Cortex of kidney (tissue), 1 donor: ENCODE measurements at places on chromosomes 5 and 9.

GRCh38 chr9:19998823-19999455, 210.1 kb upstream of the SLC24A2 start:
- no peak for DNase-seq

DNA sequence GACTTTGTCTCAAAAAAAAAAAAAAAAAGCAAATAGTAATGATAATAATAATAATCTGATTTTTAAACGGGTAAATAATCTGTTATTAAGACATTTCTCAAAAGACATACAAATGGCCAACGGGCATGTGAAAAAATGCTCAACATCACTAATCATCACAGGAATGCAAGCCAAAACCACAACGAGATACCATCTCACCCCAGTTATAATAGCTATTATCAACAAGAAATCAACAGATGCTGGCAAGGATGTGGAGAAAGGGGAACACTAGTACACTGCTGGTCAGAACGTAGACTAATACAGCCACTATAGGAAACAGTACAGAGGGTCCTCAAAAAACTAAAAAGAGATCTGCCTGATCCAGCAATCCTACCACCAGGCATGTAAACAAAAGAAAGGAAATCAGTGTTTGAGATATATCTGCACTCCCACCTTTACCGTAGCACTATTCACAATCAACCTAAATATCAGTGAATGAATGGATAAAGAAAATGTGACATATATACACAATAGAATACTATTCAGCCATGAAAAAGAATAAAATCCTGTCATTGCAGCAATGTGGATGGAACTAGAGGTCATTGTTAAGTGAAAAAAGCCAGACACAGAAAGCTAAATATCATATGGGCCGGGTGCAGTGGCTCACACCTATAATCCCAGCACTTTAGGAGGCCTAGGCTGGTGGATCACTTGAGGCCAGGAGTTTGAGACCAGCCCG, 24.9 kb downstream of the VAV2 start:
- DNase-seq, result no peak

GRCh38 chr5:95668216-95668615, 14.6 kb downstream of the SPATA9 start:
- DNase-seq, result no peak

GRCh38 chr5:122895141-122895540, 49.7 kb downstream of the SNX24 start:
- no peak for DNase-seq

GRCh38 chr5:3006961-3007551, 255.6 kb upstream of the IRX2 start:
- DNase-seq, result no peak

DNA sequence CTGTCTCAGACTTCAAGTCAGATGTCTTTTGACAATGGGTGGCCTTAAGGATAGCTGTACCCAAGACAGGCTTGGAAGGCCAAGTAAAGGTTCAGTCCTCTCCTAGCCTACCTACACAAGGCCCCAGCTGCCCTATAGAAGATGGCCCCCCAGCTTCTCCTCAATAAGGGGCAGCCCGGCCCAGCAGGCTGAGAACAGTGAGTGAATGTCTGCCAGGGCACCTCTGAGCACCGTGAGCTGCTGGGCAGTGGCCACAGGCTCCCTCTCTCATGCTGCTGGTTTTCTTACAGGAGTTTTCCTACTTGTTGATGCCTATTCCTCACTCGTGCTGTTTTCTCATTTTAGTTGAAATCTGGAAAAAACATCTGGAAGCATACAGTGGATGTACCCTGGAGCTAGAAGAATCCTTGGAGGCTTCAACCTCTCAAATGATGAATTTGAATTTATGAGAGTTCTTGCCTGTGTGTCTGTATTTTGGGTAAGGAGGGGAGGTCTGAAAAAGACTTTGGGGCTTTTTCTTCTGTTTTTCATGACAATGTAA, 40.1 kb downstream of the SECISBP2 start:
- DNase-seq, result no peak

- no peak for DNase-seq
Observed at GRCh38 chr5:128596071-128596470, 58.0 kb upstream of the FBN2 start.

GRCh38 chr5:170092455-170093101, 13.1 kb upstream of the FOXI1 start:
- no peak for DNase-seq

- DNase-seq, result no peak
Observed at GRCh38 chr9:3455094-3455493, 70.7 kb downstream of the RFX3 start.

- DNase-seq, result peak; percentile 11
Observed at GRCh38 chr9:121121582-121122087, 46.9 kb downstream of the CNTRL start.

GRCh38 chr9:87149799-87150198, 202.5 kb upstream of the GAS1 start:
- DNase-seq, result no peak
